ENCODE measurements at places on chromosomes 13 and 19.

DNA sequence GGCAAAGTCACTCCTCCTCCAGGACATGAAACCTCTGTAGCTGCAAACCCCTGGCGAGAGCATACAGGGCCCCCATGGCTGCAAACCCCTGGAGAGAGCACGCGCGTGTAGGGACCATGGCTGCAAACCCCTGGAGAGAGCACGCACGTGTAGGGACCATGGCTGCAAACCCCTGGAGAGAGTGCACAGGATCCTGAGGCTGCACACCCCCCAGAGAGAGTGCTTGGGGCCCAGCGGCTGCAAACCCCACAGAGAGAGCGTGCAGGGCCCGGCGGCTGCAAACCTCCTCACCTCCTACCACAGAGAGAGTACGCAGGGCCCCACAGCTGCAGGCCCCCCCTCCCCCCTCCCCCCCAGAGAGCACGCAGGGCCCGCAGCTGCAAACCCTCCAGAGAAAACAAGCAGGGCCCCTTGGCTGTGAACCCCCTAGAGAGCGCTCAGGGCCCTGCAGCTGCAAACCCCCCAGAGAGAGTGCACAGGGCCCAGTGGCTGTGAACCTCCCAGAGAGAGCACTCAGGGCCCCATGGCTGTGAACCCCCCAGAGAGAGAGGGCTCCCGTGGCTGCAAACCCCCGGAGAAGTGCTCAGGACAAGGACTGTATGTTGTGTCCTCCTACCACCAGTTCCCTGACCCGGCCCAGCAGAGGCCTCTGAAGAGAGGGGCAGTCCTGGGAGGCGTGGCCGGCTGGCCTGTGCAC is 7.3 kb downstream of the ADPRHL1 start:
- no peak for DNase-seq

DNA sequence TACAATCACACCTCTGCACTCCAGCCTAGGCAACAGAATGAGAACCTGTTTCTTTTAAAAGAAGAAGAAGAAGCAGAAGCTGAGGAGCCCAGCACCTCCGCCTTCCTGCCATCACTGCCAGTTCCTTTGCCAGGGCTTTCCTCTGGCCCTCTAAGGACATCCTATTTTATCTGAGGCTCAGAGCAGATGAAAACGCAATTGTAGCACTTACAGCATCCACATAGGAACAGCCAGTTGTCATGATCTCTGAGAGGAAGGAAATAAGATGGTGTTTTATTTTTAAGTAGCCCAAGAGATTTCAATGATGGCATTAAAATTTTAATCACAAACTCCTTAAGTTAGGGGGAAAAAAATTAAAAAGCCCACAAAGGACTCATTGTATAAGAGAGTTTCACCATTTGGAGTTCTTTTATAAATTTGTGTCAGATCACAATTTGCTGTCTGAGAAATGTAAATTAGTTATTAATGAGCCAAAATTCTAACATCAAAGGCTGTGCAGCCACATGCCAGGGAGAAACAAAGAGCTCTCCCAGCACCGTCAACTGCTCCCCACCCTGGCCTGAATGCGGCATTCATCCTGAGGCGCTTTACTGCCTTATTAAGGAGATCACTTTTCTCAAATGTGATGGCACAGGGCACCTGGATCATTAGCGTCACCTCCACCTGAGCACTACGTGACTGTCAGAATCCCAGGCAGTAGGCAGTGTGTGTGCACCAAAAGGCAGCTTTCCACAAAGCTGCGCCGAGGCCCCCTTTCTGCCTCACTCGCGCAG is 393.0 kb downstream of the FOXO1 start:
- DNase-seq: no peak

- no peak for DNase-seq
Measured at GRCh38 chr13:36107521-36107920, 23.7 kb downstream of the DCLK1 start.

DNA sequence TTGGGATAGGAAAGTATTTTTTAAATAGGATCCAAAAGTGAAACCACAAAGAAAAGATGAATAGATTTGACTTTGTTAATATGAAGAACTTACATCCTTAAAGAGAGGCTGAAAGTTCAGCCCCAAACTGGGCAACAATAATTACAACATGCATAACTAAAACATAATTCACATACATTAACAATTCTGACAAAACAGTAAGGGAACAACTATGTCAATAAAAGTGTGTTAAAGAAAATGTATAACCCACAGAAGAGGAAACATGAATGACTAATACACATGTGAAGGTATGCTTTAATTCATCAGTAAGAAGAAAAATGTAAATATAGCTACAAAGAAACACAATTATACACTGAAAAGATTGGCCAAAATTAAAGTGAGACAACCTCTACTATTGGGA is 1597.6 kb upstream of the MIR17HG start:
- DNase-seq: no peak

Data from hepatocyte (in vitro differentiated cells).